ENCODE measurements at places on chromosomes 13 and 19.
A peak's percentile ranks its signal among the peaks of the same experiment; 100 is the strongest.

GRCh38 chr19:339262-339887 lies 5.2 kb downstream of the MIER2 start:
- peak; percentile 12 for DNase-seq

GRCh38 chr13:62035981-62036380 lies 620.3 kb upstream of the PCDH20 start:
- DNase-seq, result no peak

GRCh38 chr19:2550431-2551171 lies 74.7 kb downstream of the GADD45B start:
- DNase-seq, result peak; percentile 82

DNA sequence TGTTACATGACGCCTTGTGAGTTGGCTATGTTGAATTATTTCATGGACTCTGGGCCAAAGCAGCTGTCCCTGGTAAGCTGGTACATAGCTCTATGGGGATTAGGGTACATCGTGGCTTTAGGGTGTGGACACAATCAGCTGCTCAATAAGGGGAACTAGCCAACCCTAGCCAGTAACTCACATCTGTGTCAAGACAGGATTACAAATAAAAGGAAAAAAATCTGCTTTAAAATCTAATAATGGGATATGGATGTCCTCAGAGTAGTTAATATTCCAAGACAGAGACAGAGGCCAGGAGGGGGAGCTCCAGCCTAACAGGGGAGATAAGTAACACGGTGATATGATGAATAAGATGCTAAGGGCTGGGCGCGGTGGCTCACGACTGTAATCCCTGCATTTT lies 21.1 kb upstream of the ZNF766 start:
- peak; percentile 83 for DNase-seq

Data from posterior vena cava (tissue), 2 donors.